Renal cortical epithelial cell (primary cell): ENCODE measurements at places on chromosomes 5 and 9.
A peak's percentile ranks its signal among the peaks of the same experiment; 100 is the strongest.

DNA sequence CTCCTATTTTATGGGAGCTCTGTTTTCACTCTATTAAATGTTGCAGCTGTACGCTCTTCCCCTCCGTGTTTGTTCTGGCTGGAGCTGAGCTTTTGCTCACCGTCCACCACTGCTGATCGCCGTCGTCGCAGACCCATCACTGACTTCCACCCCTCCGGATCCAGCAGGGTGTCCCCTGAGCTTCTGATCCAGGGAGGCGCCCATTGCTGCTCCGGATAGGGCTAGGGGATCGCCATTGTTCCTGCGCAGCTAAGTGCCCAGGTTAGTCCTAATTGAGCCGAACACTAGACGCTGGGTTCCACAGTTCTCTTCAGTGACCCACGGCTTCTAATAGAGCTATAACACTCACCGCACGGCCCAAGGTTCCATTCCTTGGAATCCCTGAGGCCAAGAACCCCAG is 96.2 kb upstream of the PRDM9 start:
- DNase-seq = no peak

DNA sequence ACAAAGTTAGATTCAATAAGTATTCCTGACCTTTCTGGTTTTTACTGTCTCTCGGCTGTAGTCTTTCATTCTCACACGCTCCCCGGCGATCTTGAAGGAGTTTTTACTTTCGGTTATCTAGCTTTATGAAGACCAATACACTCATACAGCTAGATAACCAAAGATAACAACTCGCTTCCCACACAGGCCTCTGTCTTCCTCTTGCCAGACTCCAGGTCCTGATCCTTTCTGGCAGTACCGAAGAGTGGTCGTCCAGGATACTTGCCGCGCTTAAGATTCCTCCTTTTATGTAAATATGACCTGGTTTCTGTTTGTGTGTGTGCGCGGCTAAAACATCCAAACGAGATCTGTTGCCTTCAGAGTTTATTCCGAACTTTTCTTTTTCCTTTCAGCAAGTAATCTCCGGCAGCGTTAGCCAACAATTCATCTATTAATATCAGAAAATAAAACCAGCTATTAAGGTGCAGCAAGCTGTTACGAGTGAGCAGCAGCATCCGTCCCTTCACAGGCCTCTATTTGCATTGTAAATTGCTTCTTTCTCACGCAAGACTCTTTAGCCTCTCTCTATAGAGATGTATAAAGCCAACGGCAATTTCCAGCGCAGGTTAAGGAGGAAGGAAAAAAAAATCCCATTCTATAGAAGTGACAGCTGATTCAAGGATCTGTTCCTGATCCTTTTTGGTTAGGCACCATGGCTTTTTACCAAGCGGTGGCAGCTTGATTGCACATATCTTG is 216.1 kb downstream of the MEF2C start:
- no peak for DNase-seq

- no peak for DNase-seq
These were observed 5.1 kb downstream of the CDO1 start for GRCh38 chr5:115811406-115811805.

DNA sequence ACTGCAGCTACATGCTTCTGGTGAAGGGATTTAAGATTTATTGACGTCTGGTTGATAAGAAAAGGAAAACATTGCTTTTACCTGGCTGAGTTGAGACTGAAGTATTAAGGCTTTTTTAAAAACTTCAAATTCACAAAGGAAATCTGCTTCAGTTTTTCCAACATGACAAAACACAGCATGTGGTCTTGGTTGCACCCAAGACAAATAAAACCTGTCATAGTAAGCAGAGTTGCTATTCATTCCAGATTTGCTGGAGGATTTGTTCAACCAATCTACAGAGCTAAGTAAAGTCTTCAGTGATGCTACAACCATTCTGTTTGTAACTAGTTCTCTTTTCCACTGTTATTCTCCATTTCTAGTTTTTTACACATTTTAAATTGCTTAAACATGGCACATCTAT is 11.3 kb downstream of the C5orf63 start:
- DNase-seq = no peak

DNA sequence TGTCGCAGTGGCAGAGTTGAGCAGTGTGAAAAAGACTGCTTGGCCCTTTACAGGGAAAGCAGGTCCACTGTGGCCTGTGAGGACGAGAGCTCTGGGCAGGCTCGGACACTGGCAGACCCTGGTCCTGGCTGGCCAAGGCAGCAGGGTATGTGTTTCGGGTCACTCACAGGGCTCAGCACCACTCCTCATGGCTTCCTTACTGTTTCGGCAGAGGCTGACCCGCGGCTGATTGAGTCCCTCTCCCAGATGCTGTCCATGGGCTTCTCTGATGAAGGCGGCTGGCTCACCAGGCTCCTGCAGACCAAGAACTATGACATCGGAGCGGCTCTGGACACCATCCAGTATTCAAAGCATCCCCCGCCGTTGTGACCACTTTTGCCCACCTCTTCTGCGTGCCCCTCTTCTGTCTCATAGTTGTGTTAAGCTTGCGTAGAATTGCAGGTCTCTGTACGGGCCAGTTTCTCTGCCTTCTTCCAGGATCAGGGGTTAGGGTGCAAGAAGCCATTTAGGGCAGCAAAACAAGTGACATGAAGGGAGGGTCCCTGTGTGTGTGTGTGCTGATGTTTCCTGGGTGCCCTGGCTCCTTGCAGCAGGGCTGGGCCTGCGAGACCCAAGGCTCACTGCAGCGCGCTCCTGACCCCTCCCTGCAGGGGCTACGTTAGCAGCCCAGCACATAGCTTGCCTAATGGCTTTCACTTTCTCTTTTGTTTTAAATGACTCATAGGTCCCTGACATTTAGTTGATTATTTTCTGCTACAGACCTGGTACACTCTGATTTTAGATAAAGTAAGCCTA is 15.7 kb downstream of the SQSTM1 start:
- peak; percentile 65 for DNase-seq

DNA sequence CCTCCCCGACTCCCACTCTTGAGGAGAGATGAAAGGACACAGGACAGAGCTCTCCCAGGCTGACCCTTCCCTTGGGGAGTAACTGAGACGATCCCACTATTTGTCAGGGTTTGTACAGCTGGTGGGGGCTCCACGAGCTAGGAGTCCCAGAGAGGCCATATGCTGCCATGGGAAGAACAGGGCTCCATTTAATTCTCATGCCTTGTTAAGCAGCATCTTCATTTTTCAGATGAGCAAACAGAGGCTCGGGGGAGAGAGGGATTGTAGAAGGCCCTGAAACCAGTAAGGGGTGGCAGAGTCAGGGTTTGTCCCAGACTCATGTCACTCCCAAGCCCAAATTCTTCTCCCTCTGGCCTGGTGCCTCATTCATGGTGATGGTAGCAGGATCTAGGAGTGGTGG is 176.4 kb downstream of the NSG2 start:
- no peak for DNase-seq

- DNase-seq = no peak
These were observed 9.5 kb upstream of the IFNK start for GRCh38 chr9:27514551-27514950.

GRCh38 chr9:107732781-107733522 is 243.4 kb upstream of the KLF4 start:
- peak; percentile 85 for DNase-seq

GRCh38 chr5:56262279-56262678 is 29.1 kb upstream of the ANKRD55 start:
- no peak for DNase-seq

GRCh38 chr5:21672911-21673310 is 1180.2 kb downstream of the CDH12 start:
- no peak for DNase-seq

DNA sequence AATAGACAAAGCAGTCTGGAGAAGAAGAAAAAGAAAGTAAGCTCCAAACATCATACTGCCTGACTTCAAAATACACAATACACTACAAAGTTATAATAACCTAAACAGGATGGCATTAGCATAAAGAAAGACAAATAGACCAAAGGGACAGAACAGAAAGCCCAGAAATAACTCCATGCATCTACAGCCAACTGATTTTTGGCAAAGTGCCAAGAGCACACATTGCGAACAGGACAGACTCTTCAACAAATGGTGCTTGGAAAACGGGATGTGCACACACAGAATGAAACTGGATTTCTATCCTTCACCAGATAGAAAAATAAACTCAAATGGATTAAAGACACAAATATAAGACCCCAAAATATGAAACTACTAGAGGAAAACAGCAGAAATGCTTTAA is 66.6 kb upstream of the SPATA31E1 start:
- DNase-seq = peak; percentile 34

DNA sequence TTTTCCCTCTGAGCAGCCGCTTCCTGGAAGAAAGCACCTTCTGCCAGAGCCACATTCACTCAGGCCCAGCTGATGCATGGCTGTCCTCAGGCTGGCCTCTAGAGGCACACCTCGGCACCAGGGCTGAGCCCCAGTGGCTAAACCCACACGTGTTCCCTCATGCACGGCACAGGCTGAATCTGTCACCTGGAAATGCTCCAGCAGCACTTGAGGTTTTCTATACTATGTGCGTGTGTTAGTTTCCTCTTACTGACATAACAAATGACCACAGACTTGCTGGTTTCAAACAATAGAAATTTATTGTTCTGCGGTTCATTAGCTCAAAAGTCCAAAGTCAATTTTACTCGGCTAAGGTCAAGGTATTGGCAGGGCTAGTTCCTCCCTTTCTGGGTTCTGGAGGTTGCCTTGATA is 141.4 kb downstream of the LRRC70 start:
- peak; percentile 90 for DNase-seq

DNA sequence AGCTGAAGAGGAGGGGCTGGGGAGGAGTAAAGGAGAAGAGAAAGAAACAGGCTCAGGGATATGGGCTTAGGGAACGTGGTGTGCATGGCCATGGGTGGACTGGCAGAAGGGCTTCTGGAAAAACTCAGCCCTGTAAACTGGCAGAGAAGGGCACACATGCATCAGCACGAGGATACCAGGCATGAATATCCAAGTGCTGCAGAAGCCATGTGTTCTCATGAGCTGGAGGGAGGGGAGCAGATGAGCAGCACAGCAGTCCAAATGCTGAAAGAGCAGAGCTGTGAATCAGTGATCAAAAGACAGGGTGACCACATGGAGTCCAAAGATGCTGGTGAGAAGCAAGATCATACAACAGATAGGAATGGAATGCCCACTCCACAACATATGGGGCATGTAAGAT is 72.3 kb downstream of the SEMA5A start:
- DNase-seq = peak; percentile 15

- peak; percentile 53 for DNase-seq
These were observed 26.9 kb downstream of the KLF4 start for GRCh38 chr9:107462691-107463090.

DNA sequence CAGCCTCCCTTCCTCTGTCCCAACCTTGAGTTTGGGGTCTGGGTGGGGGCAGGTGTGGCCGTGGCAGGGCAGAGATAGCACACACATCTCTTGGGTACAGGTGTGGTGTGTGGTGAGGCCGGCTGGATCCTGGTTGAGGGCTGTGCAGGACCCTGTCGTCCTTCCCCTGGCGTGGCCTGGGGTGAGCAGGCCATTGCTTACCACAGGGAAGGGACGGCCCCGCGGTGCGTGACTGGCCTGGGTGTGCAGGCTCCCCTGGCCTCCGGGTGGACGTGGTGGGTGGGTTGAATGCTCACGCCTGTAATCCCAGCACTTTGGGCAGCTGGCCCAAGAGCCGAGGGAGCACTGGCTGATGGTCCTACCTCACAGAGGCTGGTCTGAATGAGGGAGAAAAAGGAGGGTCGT is 1.2 kb downstream of the ARRDC1 start:
- DNase-seq = no peak

DNA sequence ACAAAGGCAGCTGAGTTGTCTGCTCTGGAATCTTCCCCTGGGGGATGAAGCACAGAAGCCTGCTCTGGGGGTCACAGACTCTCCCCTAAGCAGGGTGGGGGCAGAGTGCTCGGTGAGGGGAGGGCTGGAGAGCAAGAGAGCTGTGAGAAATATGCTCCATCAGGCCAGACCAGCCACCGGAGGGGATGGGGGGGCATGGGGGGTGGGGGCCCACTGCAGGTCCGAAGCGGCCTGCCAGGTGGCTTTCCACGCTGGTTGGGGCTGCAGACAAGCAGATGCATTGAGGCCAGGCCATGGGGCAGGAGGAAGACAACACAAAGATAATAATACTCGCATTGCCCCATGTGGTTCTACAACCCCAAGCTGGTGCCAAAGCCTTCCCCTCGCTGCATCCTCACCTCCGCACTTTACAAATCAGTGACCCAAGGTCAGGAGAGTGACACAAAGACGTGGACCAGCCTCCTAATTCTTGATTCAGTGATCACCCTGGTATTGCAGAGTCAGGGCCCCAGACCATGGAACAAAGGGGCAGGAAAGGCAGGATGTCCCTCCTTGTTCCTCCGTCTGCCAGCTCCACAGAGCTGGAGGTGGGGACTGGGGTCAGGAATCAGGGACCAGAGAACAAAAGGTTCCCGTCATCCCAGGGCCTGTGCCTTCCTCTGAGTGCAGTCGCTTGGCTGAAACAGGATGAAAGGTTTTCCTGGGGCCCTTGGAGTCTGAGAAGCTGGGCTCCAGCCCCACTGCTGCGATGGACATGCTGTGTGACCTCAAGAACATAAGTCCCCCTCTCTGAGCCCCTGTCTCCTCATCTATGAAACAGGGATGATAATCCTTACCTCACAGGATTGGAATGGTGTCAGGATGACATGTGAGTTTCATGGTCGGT is 37.2 kb upstream of the GABRP start:
- no peak for DNase-seq

DNA sequence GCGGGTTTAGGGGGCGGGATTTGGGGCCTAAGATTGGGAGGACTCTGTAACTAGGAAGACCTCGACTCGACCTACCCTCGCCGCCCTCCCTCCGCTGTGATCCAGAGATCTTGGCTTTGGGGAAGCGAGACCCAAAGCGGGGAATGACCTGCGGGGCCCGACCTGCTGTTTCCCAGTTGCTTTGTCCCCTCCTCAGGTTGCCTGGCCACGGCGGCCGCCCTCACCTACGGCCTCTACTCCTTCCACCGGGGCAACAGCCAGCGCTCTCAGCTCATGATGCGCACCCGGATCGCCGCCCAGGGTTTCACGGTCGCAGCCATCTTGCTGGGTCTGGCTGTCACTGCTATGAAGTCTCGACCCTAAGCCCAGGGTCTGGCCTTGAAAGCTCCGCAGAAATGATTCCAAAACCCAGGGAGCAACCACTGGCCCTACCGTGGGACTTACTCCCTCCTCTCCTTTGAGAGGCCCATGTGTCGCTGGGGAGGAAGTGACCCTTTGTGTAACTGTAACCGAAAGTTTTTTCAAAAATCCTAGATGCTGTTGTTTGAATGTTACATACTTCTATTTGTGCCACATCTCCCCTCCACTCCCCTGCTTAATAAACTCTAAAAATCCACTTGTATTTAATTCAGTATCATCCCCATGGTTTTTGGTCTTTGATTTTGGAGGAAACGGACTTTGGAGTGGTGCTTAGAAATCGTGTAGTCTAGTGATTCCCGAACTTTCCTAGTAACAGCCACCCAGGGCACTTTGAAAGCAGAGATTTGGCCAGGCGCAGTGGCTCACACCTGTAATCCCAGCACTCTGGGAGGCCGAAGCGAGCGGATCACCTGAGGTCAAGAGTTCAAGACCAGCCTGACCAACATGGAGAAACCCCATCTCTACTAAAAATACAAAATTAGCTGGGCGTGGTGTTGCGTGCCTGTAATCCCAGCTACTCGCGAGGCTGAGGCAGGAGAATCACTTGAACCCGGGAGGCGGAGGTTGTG is 878 bp downstream of the HIGD2A start:
- DNase-seq = no peak
